Neural crest cell (in vitro differentiated cells): ENCODE measurements at places on chromosomes 6 and 20.
A peak's percentile ranks its signal among the peaks of the same experiment; 100 is the strongest.

DNA sequence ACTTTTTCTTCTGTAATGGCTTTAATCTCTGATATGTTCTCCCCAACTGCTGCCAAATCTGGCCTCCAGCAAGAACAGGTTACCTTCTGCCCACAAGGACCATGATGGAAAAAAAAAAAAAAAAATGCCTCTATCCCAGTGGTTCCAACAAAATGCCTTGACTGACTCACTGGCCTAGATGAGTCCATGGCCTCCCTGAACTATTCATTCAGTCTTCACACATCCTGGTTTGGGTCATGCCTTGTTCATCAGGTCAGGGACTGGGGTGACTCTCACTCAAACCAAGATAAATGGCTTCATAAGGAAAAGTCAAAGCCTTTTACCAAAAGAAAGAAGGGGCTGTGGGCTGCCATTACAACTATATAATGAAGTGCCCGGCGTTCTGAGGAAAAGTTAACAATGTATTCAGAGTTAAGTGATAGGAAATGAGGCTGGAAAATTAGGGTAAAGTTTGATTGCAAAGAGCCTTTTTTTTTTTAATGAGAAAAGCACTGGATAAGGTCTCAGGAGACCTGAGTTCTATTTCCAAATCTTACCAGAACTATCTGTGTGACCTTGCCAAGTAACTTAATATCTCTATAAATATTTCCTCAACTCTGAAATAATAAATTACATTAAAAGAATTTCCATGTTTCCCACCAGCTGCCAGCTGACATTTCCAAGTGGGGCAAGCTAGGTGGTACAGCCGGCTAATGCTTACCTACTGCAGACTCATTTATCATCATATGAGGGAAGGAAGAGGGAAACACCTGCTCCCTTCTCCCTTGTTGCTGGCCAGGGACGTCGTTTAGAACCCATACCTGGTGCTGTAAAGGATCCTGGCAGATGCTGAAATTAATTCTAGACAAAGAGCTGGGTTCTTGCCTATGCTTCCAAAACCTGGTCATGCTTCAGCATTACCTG, 380.0 kb upstream of the MARCKS start:
- DNase-seq: no peak

GRCh38 chr20:3248167-3248992, 9.4 kb upstream of the SLC4A11 start:
- peak; percentile 10 for DNase-seq

DNA sequence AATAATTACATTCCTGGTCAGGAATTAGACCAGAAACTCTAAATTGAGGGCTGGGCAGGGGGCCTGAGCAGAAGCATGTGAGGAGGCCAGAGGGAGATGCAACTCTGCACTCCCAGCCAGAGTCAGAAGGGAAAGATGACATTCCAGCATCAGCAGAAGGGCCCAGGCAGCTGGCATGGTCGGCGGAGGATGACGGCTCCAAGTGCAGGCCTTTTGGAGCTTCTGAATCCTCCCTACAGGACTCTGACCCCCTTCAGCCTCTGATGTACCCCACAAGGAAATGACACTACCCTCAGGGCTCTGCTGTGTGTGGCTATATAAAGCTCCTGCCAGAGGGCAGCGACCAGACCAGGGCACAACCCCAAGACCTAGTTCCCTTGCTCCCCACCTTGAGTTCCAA, 1.9 kb downstream of the LRFN2 start:
- DNase-seq: no peak

- no peak for DNase-seq
Observed at GRCh38 chr20:36183155-36183944, 28.8 kb downstream of the EPB41L1 start.

GRCh38 chr6:20769631-20770030, 235.4 kb downstream of the CDKAL1 start:
- DNase-seq: no peak

DNA sequence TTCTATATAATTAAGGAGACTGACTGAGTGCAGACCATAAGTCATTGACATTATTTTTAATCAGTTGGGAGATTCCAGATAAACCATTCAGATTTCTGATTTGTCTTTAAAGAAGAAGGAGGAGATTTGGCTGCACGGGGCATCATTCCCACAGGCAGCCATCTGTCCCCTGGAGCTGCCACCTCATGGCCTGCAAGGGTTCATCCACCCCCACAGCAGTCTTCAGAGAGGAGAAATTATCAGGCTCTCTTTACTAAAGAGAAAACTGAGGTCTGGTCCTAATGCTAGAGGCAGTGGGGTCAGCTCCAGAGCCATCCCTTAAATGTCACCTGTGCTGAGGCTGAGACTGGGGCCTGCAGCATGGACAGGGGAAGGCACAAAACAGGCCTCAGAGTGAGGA, 501.3 kb upstream of the SULF2 start:
- no peak for DNase-seq

DNA sequence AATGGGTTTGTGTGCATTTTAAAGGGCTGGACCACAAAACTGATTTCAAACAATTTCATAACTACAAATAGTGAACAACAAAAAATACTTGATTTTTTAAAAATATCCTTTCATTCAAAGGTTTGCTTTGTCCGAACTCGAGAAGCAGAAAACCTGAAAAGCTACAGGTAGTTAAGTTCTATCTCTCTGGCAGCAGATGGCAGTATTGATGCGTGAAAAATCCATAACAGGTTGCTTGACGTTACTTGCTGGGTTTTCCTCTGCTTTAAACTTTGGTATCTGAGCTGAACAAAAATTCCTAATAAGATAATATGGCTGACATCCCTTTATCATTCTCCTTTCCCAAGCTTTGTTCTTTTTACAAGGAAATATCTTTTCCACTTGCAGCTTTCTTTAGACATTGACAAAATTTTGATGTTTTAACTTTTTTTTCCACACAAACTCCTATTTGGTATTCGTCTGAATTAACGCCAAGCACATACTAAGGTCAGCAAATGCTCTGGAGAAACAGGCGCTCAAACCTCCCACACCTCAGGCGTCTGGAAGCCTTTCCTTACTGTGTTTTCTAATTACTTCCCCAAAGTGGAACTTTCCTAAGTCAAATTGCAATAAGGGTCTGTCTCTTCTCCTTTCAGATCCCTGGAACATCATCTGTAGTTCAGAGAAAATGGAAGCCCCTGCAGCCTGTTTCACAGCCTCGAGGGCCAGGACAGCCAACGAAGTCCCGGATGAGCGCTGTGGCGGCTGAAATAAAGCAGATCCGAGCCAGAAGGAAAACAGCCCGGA, 50.3 kb upstream of the GFRAL start:
- DNase-seq: no peak

GRCh38 chr6:134171517-134171916, 119.1 kb upstream of the SLC2A12 start:
- DNase-seq: no peak

- DNase-seq: no peak
Observed at GRCh38 chr6:108452711-108453195, 108.0 kb upstream of the FOXO3 start.
